ENCODE measurements at places on chromosomes 12 and 14.

DNA sequence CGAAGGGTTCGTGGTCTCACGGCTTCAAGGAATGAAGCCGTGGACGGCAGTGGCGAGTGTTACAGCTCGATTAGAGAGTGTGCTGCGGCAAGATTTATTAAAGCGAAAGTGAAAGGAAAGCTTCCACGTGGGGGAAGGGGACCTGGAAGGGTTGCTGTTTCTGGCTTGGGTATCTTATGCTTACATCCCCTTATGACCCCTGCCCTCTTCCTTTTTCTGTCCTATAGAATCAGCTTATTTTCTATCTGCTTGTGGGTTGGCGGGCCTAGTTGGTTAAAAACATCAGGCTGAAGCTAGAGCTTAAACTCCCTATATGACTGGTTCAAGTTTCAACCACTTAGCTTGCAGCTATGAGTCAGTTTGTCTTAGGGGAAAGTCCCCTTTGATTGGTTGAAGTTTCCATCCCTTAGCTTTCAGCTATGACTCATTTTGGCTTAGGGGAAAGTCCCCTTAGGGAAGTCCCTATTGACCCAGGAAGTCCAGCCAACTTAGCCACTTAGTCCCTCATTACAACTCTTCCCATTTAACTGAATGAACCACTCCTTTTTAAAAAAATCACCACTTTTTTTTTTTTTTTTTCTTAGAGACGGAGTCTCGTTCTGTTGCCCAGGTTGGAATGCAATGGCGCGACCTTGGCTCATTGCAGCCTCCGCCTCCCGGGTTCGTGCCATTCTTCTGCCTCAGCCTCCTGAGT is 1494.7 kb upstream of the TMEM132C start:
- DNase-seq: no peak

- no peak for DNase-seq
Measured at GRCh38 chr12:5177731-5178130, 134.1 kb downstream of the KCNA5 start.

DNA sequence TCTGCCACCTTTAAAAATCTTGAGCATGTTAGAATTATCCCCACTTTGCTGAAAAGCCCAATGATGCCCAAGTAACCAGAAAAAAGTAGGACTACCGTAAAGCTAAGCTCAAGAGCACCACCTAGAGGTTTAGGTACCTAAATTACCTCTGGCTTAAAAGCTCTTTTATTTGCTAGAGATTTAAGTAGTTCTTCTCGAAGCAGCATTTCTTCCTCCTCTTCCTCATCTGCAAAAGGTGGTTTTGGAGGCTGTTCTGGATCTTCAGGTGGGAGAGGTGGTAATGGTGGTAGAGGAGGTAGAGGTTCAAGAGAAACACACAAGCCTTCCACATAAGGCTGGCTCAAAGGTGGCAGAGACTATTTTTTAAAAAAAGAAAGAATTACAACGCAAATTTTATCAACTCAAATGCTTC is 26.9 kb downstream of the ZFC3H1 start:
- no peak for DNase-seq

- no peak for DNase-seq
Measured at GRCh38 chr14:22271838-22272799, 316.9 kb downstream of the DAD1 start.

All from WERI-Rb-1 (cell line).